ENCODE measurements at places on chromosomes 11 and 22.

GRCh38 chr22:23820748-23821211 lies 18.0 kb downstream of the DERL3 start:
- no peak for DNase-seq

DNA sequence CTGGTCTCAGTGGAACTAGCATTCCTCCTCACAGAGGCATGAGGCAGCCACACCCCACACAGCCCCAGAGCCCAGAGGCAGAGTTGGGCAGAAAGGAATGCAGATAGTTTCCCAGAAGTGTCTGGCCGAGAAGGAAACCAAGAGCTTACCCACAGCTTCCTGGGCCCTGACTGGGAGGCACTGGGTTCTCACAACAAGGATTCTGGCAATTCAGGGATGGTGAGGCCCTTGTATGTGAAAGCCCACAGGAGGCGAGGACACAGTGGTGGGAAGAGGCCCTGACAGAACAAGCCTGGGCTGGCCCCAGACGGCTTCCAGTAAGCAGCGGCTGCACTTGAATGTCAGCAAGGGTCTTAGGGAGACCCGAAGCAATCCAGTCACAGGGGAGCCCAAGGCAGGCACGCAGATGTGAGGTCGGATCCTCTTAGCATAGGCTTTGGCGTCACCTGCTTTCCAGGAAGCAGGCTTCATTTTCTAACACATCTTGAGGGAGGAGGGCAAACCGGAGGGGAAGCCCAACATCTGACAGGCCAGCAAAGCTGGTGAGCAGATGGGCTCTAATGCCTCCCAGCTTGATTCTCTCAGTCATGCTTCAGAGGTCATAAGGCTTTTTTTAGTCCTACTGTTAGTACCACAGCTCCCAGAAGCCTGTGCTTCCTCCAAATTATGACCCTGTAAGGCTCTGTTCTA lies 78.3 kb upstream of the AKIP1 start:
- no peak for DNase-seq

DNA sequence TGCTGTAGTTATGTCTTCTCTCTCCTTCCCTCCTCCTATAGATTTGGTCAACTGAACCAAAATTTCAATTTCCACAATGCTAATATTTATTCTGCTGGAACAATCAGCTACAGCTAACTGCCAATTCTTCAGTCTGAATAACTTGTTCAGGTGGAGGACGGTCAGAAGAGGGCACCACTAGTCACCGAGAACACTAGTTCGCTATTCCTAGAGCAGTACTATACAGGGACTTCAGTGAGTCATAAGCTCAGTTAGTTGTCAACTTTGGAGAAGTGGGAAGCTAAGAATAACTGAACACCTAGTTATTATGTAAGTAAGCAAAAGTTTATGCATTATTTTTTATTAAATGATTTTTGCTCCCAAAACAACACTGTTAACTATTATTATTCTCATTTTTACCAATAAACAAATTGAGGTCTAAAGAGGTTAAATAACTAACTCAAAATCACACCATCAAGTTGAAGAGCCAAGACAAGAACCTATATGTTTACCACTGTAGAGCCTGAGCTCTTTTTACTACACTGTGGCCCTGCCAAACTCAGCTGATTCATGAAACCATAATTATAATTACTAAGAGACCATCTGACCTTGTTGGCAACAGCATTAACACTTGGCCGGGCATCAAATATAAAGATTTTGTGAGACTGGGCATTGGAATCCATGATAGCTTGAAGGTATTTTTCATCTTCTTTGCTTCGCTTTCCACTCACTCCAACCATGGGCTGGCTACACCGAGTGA lies 59.0 kb downstream of the CEP57 start:
- DNase-seq, result no peak

GRCh38 chr11:13868710-13869397 lies 93.7 kb upstream of the SPON1 start:
- no peak for DNase-seq

GRCh38 chr11:76805206-76805913 lies 22.2 kb downstream of the TSKU start:
- peak; percentile 57 for DNase-seq

- no peak for DNase-seq
Observed at GRCh38 chr11:105429096-105429910, 180.6 kb upstream of the GRIA4 start.

- DNase-seq, result no peak
Observed at GRCh38 chr22:22761963-22762772, 117.8 kb downstream of the GGTLC2 start.

- DNase-seq, result no peak
Observed at GRCh38 chr11:3090096-3090901, 33.1 kb upstream of the CARS1 start.

DNA sequence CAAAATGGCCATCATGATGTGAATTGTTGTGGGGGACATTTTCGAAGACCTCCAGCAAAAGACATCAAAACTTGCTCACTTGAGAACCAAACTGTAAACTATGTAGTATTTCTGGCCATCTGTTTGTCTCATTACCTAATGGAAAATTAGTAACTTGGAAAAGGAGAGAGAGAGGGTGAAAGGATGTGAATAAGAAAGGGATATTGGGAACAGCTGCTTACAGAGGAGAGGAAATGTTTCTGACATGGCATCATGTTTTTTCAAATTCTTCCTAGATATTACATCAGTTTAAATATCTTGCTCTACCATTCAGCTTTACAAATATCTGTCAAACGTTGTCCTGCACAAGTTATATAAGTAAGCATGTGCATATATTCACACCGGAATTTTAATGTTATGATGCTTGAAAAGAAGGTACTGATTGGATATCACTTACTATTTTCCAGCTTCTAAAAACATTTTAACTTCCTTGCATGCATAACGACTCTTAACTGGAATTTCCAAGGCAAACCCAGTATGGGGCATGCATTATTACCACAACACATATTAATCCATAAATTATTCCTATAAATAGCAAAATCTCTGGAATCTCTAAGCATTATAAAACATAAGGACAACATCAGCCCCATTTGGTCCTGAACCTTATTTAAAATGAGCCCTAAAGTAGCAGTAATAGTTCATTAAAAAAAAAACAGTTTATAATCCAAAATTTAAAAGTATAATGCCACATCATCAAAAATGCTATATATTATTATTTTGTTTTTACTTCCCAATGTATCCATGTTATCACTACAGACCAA lies 20.0 kb downstream of the GUCY1A2 start:
- no peak for DNase-seq

- no peak for DNase-seq
Observed at GRCh38 chr22:36809351-36809750, 7.5 kb downstream of the PVALB start.

DNA sequence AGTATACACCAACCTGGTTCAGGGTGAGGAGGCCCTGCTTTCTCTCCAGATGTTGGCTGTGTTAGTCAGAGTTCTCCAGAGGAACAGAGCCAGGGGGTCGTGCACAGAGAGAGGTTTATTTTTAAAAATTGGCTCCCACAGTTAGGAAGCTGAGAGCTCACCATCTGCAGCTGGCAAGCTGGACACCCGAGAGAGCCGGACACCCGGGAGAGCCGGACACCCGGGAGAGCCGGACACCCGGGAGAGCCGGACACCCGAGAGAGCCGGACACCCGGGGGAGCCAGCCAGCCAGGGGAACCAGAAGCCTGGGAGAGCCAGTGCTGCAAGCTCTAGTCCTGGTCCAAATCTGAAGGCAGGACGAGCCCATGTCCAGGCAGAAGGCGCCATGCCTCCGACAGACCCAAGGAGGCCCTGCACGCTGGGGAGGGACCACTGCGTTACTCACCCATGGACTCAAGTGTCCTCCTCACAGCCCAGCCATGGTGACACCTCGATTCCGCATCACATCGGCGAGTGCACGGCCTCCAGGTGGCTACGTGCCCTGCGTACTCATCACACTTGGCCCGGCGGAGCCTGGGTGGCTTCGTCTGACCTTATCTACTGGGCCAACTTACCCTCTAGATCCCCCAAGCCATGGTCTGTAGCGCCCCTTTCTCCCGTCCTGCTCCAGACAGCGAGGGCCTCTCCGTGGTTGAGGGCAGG lies 99.0 kb downstream of the BRD1 start:
- DNase-seq, result no peak

DNA sequence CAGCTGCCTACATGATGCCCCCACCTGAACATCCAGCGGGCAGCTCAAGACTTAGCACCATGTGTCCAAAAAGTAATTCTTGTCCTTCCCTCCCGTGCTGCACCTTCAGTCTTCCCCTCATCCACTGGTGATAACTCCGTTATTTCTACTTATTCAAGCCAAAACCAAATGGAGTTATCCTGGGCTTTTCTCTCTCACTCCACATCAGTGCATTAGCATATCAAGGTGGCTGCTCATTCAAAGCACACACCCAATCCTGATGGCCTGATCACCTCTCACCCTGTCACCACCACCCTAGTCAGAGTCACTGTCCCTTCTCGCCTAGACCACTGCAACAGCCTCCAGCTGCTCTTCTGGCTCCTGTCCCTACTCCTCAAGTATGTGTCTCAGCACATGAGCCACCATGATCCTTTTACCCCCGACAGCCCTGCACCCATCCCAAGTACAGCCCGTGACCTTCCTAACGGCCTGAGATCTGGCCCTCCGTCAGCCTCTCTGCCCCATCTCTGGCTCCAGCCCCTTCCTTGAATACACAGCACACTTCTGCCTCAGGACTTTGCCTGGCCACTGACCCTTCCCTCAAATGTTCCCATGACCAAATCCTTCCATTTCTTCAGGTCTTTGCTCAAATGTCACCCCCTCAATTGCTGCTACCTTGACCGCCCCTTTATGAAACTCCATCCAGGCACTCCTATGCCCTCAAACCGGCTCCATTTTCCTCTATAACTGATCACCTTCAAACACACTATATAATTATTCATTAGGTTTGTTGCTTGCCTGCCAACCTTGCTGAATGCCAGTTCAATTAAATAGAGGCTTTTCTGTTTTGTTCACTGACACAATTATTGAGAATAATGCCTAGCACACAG lies 19.7 kb upstream of the SLC25A1 start:
- no peak for DNase-seq

DNA sequence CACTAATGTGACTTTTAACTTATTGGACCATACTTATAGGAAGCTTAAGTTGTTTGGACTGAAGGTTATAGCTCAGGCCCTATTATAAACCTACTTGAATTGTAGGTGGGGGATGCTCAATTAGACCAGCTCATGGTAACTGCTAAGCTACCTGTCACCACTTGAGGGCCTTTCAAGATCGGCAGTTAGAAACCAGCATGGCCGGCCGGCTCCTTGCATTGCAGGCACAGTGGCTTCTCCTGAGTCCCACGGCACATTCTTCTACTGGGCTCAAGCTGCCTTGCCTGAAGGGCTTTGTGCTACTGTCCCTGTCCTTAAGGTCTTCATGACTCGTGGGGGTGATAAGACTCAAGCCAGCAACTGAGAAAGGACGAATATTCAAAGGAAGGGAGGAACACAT lies 70.8 kb downstream of the TBC1D22A start:
- DNase-seq, result no peak

GRCh38 chr22:45529971-45530575 lies 27.4 kb downstream of the FBLN1 start:
- no peak for DNase-seq

- DNase-seq, result no peak
Observed at GRCh38 chr11:116787436-116787785, 412 bp downstream of the ZPR1 start.

GRCh38 chr11:14254533-14255237 lies 104.3 kb downstream of the RRAS2 start:
- no peak for DNase-seq

DNA sequence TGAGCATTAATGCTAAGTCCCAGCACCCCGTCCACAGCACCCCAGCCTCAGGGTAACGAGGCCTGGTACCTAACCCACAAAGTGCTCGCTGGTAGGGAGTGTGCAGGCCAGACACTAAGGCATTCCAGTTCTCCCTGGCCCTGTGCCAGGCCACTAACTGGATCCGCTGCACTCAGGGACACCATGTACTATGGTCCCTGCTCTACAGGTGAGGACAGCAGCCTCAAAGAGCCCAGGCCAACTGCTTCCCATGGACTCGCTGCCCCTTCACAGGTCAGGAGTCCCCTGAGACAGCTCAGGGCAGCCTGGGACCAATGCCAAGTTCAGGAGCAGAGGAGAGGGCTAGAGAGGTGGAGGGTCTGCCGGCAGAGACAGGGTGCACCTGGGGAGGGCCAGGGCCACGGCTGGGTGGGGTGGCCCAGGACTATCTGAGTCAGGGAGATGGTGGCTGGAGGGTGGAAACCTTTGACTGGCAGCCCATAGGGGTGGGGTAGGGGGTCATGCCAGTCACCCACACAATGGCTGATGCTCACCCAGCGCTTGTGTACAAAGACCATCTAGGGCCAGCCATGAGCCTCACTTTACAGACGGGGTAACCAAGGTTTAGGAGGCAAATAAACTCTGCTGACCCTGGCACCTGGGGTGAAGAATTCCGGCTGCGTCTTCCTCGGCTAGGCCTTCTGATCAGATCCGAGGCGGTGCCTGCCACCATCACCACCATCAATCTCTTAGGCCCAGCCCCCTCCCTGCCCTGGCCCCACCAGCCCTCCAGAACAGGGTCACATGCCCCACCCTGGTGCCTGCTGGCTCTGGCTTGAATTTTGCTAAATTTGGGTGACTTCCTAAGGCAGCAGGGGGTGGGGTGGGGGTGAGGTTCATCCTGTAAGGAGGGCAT lies 5.6 kb downstream of the OSBPL5 start:
- no peak for DNase-seq

GRCh38 chr11:17476317-17477083 lies at the start of gene ABCC8:
TSS of gene ABCC8 (minus strand) at chr11:17476845. CDS start at chr11:17476776, 69 bp downstream.
- DNase-seq, result no peak

DNA sequence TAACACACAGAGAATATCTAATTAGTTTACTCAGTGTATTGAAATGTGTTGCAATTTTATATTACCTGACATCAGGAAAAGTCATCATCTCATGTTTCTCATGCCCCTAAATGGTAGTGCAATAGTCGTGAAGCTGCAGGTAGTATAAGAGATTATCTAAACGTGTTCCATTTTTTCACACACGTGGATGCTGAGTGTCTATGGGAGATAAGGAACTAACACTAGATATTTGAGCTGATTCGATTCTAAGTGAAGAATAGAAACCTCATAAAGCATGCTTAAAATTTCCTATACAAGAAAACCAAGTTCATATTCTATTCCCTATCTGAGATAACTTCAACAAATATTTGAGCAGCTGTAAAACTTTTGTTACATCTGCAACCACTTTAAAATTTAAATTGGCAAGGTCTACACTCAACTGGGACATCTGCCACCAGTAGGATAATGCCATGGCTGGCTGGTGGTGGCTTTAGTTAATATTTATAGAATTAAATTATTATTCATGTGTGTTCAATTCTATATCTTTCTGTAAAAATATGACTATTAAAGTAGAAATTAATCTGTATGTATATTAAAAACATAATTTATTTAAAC lies 388.8 kb downstream of the LUZP2 start:
- no peak for DNase-seq

DNA sequence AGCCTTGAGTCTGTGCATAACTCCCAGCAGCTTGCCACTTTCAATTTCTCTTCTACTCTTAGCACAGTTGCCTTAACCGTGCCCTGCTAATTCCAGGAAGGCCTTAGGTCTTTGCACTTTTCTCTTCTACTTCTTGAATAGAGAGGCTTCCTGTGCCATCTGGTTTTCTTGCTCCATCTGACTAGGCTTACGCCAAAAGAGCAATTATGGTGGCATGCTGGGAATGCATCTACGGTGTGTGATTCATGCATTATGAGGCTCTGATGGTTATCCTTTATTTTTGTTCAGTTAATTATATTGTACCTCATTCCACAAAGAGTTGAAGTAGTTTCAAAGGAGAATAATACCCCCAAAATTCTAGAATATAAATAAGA lies 29.4 kb downstream of the SIK2 start:
- DNase-seq, result no peak

GRCh38 chr11:27215471-27216269 lies 147.3 kb downstream of the CCDC34 start:
- no peak for DNase-seq

- no peak for DNase-seq
Observed at GRCh38 chr11:116849060-116849459, 11.6 kb upstream of the APOA1 start.

GRCh38 chr11:27717801-27718229 lies 17.6 kb upstream of the BDNF start:
- no peak for DNase-seq
